Retina (tissue), 1 donor: ENCODE measurements at places on chromosomes 13 and 19.

DNA sequence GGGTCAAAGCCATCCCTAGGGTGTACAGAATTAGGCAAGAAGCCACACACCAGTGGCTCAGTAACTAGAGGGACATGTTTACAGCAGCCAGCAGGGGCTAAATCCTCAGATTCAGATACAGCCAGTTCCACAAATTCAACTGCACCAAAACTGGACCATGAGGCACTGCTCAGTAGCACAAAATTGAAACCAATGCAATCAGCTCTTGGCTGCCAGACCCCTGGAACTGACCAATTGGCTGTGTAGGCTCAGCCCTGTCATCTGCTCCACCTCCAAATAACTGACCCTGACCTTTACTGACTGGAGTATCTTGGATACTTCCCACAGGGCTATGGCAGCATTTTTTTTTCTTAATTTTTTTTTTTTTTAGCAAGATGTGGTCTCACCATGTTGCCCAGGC lies 226.5 kb downstream of the FOXO1 start:
- no peak for DNase-seq

DNA sequence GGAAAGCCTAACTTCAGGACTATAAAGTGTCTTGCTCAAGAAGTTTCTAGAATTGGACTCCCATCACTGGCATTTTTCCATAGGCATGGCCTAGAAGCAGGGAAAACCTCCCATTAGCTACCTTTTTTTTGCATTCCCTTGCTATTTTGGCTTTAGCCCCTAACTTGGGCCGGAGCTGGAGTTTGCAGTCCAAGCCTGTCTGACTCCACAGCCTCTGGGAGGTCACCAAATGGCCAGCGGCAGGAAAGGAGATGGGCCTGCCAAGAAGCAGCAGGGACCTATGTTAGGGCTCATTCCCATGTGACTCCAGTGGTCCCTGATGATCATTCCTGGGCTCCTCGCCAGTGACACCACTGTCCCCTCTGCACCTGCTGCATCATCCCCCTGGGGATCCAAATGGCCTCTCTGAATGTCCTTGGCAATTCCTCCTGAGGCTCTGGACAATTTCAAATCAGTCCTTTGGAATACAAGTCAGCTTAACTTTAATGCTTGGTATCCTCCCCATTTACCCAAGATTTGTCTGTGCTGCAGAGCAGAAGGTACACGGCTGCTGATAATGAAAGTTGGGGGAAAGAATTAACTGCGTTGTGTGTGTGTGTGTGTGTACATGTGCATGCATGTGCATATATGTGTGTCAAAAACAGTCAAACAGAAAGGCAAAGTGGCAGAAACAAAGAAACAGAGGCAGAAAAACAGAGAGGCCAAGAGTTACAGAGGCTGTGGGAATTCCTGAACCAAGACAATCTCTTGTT lies 69.8 kb upstream of the SERP2 start:
- DNase-seq = no peak

DNA sequence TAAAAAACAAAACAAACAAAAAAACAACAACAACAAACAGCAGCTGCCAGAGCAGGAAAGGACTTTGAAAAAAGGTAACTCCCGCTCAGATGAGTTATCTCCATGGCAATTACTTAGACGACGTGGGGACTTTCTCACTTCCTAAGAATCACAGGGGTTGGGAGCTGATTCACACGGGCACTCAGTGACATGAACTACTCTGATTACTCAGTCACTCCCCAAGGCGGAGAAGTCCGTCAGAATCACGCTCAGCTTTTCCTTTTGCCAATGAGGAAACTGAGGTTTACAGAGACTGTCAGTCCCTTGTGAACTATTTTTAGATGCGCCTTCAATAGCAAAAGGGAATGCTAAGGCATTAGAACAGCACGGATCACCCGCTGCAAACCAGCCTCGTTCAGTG lies 32.3 kb upstream of the MATK start:
- no peak for DNase-seq

DNA sequence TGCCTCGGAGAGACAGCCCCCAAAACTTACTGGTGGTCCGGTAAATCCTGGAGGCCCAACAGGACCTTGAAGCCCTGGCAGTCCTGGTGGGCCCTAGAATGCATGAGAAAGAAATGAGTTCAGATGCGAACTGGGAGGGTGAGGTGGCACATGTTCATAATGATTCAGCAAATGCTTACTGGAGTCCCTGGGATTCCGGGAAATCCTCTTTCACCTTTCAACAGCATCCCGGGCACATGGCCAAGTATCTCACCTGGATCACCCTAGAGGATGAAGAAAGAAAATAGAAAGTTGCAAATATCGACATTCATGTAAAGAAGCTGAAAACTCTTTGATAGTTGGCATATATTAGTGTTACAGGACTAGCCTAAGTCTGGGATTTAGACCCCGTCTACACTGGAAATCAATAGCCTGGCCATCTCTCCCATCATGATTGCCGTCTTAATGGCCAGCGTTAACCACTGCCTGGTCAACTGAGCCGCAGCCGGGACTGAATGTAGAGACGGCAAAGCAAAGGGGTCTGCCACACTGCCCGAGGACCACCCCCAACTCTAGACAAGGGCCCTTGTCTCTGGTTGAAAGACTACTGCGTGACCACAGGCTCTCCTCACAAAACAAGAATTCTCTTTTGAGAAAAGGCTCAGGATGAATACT lies 96.9 kb downstream of the COL4A1 start:
- DNase-seq = no peak

DNA sequence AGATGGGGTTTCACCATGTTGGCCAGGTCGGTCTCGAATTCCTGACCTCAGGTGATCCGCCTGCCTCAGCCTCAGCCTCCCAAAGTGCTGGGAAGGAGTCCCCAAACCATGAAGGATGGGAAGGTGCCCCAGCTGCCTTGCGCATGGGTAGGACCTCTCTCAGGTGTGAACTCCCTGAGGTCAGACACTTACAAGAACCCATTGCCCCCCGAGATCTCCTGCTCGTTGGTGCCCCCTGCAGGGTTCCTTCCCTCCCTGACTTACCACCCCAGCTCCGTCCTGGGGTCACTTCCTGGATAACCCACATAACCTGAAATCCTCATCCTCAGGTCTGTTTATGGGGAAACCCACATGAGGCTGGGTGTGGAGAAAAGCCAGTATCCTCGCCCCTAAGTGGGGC lies 41.7 kb downstream of the UNC13A start:
- DNase-seq = no peak

GRCh38 chr13:112333756-112334543 lies 42.2 kb upstream of the SPACA7 start:
- no peak for DNase-seq

GRCh38 chr19:2385053-2385721 lies 25.1 kb downstream of the TMPRSS9 start:
- no peak for DNase-seq

GRCh38 chr13:29887686-29888085 lies 37.3 kb upstream of the UBL3 start:
- no peak for DNase-seq
